HT1080 (cell line): ENCODE measurements at places on chromosomes 16 and 17. TPM values are rescaled to one million over a fixed set of nuclear protein-coding genes. Genes with fewer than 3 reads are reported as not detected.

- no peak for DNase-seq
These were observed 11.2 kb upstream of the CPSF4L start for GRCh38 chr17:73272906-73273218.

Gene FADS6
- total RNA-seq, result not detected in 2 replicates

Gene FBXL20
- total RNA-seq, result 5.5 and 8.0 TPM in 2 replicates

DNA sequence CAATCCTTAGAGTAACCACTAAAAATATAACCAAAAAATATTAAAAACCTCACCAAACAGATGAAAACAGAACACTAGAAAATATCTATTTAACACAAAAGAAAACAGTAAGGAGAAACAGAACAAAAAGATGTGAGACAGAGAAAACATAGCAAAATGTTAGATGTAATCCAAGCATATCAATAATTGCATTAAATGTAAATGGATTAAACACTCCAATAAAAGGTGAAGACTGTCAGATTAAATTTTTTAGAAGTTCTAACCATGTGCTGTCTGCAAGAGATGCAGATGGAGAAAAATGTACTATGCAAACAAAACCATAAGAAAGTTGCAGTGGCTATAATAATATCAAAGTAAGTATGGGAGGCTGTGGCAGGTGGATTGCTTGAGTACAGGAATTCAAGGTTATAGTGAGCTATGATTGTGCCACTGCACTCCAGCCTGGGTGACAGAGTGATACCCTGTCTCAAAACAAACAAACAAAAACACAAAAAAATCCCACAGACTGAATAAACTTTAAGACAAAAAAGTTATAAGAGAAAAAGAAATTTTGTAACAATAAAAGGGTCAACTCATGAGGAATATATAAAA, 53.9 kb downstream of the ADCY9 start:
- DNase-seq, result no peak

DNA sequence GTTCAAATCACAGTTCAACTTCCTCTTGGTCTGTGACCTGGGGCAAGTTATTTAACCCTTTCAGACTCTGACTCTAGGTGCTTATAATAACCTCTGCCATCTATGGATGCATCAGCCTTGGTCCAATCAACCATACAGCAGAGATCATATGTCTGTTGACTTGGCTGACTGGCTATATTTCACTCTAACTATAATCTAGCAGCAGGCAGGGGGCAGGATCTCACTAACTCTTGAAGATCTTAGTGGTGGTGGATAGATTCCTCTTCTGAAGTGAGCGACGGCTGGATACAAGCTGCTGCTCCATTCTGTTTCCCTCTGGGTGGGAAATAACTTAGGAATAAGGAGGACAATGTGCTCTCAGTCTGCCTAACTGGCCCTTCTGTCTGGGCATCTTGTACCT, 146.6 kb downstream of the SKAP1 start:
- no peak for DNase-seq

GRCh38 chr17:73390221-73390620, 78.4 kb upstream of the CDC42EP4 start:
- DNase-seq, result no peak

Gene AIPL1
- not detected in 2 replicates for total RNA-seq

- no peak for DNase-seq
These were observed 57.4 kb upstream of the ERN1 start for GRCh38 chr17:64187093-64187895.
